ENCODE measurements at places on chromosomes 5 and 9.

- DNase-seq: no peak
Observed at GRCh38 chr5:32223972-32224609, 50.0 kb upstream of the GOLPH3 start.

DNA sequence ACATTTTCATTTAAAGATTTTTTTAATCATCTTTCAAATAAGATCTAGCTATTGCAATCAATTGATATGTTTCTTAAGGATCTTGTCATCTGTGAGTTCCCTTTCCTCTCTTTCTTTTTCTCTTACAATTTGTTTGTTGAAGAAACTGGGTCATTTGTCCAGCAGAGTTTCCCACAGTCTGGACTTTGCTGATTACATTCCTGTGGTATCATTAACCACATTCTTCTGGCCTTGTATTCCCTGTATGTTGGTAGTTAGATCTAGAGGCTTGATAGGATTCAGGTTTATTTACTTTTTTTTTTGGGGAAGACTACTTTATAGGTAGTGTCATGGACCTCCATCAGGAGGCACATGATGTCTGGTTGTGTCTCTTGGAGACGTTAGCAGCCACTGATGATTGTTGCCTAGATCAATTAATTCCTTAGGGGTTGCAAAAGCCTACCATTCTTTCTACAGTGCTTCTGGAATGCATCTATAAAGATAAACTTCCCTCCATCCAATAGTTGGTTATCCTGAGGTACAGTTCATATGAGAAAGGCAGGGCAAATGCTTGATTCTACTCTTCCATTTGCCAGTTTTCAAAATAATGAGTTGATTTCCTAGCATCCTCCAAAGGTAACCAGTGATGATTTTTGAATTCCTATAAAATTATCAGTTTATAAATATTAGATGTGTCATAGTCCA is 14.3 kb downstream of the PDE8B start:
- no peak for DNase-seq

DNA sequence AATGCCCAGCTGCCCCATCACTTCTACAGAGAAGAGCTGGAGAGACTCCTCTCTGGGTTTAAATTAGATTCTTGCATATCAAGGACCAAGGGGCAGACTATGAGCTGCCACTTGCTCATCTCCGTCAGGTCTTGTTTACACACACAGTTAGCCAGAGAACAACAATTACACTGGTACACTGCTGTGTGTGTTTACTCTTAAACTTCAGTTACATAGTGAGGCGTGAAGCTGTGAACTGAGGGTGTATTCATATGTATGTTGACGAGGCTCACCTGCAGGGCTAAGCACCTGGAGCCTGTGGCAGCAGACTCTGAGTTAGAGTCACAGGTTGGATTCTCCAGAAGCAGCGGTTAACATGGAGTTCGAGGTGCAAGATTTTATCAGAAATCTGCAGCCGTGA is 155.4 kb upstream of the ANKH start:
- no peak for DNase-seq

- DNase-seq: no peak
Observed at GRCh38 chr9:908536-909205, 67.2 kb downstream of the DMRT1 start.

- DNase-seq: no peak
Observed at GRCh38 chr9:34555936-34556525, 33.2 kb upstream of the ENHO start.

DNA sequence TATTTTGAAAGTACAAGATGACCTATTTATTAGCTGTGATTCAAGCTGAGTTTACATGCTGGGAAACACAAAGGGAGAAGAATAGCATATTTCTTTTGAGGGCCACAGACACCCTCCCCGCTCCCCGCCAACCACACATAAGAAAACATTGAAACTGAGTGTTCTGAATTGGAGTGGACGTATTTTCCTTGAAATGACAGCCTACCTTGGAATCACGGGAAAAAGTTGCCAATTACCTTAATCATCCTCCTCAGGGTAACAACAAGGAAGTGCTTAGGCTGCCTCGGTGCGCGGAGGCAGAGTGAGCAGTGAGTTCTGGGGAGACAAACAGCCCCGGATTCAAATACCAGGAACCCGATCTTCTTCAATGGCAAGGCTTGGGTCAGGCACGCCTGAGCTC is 31.4 kb downstream of the CFAP77 start:
- no peak for DNase-seq
